ENCODE measurements at places on chromosomes 12 and 14.

DNA sequence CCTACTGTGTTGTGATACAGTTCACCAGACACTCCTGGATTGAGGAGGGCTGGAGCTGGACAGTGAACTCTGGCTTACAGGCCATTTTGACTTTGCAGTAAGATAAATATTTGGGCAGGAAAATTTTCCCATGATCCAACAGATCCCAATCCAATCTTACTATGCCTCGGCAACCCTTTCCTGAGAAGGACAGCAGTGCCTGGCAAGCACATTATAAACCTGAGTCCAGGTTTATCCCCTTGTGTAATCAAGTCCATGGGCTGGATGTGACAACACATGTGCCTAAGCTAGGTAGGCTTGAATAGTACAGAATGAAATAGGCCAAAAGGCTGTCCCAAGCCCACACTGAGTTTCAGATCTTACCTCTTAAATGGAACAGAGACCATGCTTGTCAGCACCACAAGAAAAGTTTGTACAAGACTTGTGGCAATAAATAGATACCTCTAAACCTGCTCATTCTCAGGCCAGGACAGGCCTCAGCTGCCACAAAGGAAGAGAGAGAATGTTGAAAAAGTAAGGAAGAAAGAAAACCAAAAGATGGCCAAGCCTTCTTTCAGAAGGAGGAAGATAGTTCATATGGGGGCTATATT lies 34.9 kb downstream of the CREBL2 start:
- no peak for DNase-seq

- DNase-seq: no peak
These were observed 44.2 kb downstream of the ARID2 start for GRCh38 chr12:45773747-45774146.

GRCh38 chr12:32896432-32897280 lies at the start of gene PKP2:
TSS of gene PKP2 (minus strand) at chr12:32896777. CDS start at chr12:32896731, 46 bp downstream.
- no peak for DNase-seq

DNA sequence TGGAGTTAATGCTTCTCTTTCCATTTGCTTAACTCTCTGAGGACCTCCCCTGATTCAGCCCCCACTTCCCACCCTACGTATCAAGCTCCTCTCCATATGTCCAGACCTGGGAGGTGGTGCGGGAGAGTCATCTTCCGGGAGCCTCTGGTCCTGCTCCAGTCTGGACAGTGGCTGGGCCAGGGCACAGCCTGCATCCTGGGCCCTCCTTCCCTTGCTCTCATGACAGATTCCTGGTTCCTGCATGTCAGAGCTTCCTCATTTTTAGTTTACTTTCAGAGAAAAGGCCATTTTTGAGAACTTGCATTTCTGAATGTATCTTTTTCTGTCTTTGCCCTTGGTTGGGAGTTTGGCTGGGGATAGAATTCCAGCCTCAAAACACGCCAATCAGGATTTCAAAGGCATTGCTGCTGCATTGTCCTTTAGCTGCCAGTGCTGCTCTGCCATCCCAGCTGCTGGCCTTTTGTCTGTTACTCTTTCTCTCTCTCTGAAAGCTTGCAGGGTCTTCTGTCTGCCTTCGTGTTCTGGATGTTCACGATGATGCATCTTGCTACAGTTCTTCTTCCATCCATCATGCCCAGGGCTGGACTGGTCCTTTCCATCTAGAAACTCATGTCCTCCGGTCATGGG lies 54.7 kb downstream of the SLC6A12 start:
- DNase-seq: no peak

DNA sequence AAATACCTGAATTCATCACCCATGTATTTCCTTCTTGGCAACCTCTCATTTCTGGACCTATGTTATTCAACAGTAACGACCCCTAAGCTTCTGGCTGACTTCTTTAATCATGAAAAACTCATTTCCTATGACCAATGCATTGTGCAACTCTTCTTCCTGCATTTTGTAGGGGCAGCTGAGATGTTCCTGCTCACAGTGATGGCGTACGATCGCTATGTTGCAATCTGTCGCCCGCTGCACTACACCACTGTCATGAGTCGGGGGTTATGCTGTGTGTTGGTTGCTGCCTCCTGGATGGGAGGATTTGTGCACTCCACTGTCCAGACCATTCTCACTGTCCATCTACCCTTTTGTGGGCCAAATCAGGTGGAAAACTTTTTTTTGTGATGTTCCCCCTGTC lies 356 bp downstream of the OR4Q2 start:
- no peak for DNase-seq

GRCh38 chr14:24093207-24093900 lies 757 bp upstream of the PCK2 start:
- DNase-seq: no peak

DNA sequence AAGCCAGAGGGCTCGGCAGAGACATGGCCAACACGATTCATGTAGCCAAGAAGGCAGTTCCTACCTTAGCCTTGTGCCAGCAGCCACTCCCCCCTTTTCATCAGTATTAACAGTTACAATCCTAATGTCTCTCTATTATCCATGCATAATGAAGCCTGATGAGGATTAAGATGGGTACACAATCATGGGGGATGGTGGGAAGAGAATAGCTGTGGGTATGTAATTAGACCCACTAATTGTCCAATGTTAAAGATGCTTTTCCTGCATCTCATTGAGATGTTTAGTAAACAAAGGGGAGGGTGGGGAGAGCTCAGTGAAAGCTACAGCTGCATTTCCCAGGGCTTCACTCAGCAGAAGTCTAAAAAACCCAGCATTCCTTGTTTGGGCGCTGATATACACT lies 70.4 kb upstream of the CMKLR1 start:
- DNase-seq: no peak
